Right lung (tissue), 10 donors: ENCODE measurements at places on chromosomes 5 and 9. TPM values are rescaled to one million over a fixed set of nuclear protein-coding genes. Genes with fewer than 3 reads are reported as not detected.

- peak; percentile 52 for DNase-seq
Measured at GRCh38 chr5:64811050-64811640, 42.4 kb downstream of the CWC27 start.

GRCh38 chr5:146770546-146770945, 108.0 kb downstream of the PPP2R2B start:
- DNase-seq: no peak

DNA sequence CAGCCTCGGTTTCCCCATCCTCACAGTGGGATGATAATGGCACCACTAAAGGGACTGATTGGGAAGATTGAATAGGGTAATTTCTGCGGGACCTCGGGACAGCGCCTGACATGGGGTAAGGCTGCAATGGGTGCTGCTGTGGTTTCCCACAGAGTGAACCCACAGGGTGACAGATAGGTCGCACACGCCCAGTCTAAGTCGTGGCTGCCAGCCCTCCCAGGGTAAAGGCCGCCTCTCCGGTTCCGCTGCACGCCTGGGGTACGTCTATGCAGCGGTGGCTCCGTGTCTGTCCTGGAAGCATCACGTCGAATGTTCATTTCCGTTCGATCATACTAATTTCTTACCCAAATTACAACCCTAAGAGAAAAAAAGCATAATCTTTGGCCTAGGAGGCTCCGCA, 631 bp downstream of the CFAP77 start:
- no peak for DNase-seq

IFNA2 gene
- polyA plus RNA-seq: not detected

DNA sequence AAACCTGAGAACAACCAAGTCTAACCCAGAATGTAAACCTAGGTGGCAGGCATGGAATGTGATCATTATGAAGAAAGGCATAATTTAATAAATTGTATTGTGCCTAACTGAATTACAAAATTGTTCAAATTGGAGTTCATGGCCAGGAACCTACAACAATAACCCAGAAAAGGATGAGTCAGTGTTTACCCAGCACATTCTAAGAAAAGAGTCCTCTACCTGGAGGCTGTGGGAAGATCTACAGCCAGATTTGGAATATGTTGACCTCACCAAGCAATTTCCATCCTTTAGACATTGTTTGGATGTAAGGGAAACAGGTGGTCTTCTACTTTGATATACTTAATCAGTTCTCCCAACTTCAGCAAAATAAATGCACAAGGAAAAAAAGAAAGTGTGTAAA, 152.2 kb downstream of the TMEM161B start:
- no peak for DNase-seq

DNA sequence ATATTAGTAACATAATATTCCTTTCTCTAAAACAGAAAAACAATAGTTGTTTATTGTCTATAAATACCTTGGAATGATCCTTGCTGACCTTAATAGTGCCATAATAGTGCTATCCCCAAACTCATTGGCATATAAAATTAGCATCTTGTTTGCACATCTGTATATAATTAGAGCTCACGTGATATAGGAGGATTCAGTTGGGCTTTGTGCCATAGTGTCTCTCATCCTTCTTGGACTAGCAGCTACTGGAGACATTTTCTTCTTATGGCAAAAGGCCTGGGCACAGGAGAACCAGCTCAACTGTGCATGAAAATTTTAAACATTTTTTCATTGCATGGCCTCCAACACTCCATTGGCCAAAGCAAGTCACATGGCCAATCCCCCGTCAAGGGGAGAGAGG, 342.5 kb downstream of the SPATA31D1 start:
- no peak for DNase-seq

GRCh38 chr5:148730270-148730669, 75.9 kb upstream of the HTR4 start:
- DNase-seq: no peak

ACTBL2 gene
- not detected for polyA plus RNA-seq

DNA sequence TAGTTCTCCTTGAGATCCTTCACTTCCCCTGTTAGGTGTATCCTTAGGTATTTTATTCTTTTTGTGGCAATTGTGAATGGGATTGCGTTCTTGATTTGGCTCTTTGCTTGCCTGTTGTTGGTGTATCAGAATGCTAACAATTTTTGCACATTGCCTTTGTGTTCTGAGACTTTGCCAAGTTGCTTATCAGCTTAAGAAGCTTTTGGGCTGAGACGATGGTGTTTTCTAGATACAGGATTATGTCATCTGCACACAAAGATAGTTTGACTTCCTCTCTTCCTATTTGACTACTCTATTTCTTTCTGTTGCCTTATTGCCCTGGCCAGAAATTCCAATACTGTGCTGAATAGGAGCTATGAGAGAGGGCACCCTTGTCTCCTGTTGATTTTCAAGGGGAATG, 609.4 kb upstream of the COX7C start:
- no peak for DNase-seq

- DNase-seq: no peak
Measured at GRCh38 chr5:14895301-14895700, 23.7 kb upstream of the ANKH start.

GPR150 gene
- not detected for polyA plus RNA-seq

OLFM1 gene
- polyA plus RNA-seq: 14.6 TPM

DNA sequence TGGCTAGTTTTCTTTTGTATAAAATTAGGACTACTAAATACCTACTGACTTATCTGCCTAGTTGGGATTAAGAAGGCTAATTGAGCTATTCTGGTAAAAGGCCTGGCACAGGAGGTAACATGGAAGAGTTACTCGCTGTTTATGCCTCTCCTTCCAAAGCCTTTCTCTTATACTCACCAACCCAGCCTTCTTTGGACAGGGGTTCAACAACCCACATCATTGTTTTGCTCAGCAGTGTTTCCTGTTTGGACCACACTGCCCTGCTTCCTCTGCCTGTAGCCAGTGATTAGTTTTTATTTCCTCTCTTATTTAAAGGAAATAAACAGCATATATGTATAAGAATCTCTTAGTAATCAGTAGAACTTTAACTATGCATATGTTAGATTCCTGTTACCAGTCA, 85.1 kb upstream of the TLX3 start:
- DNase-seq: no peak

TRIM41 gene
- polyA plus RNA-seq: 22.2 TPM

DNA sequence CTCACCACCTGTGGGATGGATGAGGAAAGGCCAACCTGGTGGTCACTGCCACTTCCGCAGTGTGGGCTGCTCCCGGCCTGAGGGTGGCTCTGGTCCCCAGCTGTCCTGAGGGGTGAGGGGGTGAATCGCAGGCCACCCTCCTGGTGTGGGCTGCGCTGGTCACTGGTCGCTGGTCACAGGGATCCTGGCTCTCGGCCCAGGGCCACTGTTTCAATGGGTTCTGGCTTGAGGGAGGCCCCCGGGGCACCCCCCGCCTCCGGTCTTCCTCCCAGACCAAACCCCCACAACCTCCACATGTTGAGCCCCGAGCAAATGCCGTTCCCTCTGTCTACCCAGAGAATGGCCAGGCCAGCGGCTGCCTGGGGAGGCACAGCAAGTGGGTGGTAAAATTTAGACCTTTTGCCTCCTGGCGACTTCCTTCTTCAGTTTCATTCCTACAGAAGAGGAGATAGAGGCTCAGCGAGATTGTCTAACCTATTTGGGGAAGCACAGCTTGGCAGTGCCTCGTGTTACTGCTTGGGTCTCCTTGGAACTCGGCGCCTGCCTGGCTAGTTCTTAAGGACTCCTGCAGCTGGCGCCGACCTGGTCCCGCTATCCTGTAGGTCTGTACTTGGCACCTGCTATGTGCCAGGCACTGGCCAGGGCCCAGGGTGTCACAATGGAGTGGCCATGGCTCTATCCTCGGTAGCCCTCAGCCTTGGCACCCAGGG, 48.2 kb downstream of the RXRA start:
- DNase-seq: no peak

PCDHGA12 gene
- 3.4 TPM for polyA plus RNA-seq

LECT2 gene
- polyA plus RNA-seq: 1.2 TPM

- DNase-seq: no peak
Measured at GRCh38 chr5:81750308-81751008, 439 bp downstream of the SSBP2 start.

- DNase-seq: no peak
Measured at GRCh38 chr5:23742701-23743100, 235.3 kb downstream of the PRDM9 start.

DNA sequence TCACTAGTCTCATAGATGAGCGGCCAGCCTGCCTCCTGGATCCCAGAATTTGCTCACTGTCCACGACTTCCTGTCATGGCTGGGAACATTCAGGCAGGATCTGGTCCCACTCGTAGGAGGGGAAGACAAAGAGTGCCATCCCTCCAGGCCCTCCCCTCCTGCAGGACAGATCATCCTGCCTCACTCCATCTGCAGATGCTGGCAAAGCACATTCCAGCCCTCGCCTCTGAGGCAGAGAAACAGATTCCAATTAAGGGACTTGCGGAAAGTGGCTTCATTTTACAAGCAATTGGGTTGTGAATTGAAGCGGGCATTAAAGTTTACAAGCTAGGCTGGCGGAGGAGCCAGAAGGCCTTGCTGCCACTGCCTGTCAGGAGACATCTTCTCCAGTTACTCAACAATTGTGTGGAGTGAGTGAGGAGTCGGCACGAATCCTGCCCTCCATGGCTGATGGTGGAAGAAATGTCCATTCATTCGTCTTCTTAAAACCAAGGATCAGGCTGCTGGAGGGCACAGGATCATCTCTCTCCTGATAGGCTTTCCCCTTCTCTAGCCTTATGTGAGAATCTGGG, 41.8 kb upstream of the KCNMB1 start:
- no peak for DNase-seq

GRCh38 chr5:60223342-60223741, 329.8 kb upstream of the PDE4D start:
- DNase-seq: no peak

ANKRD31 gene
- 0.51 TPM for polyA plus RNA-seq

GRCh38 chr5:80474929-80475328, 13.0 kb upstream of the FAM151B start:
- DNase-seq: peak; percentile 24

- no peak for DNase-seq
Measured at GRCh38 chr5:112534611-112535255, 115.7 kb upstream of the EPB41L4A start.

ELAVL2 gene
- 3.2 TPM for polyA plus RNA-seq

DNA sequence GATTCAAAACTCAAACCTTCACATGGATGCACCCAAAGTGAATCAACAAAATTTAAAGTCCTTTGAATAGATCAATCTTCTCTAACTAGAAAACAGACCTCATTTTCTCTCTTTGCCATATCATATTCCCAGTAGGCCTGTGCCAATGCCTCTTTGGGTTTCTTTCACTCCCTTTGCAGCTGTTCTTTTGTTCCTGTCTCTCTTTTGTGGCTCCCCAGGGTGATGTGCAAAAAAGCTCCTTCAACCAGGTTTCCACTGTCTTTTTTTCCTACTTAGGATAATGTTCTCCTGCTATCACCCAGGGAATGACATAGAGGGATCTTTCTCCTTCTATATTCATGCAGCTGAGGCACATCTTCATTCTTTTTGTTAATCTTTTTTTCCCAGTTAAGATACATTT, 54.6 kb downstream of the MARCHF3 start:
- no peak for DNase-seq

- no peak for DNase-seq
Measured at GRCh38 chr5:172544371-172545095, 90.2 kb upstream of the SH3PXD2B start.

GRCh38 chr5:115657881-115658233, 32.0 kb upstream of the TMED7 start:
- no peak for DNase-seq

DNA sequence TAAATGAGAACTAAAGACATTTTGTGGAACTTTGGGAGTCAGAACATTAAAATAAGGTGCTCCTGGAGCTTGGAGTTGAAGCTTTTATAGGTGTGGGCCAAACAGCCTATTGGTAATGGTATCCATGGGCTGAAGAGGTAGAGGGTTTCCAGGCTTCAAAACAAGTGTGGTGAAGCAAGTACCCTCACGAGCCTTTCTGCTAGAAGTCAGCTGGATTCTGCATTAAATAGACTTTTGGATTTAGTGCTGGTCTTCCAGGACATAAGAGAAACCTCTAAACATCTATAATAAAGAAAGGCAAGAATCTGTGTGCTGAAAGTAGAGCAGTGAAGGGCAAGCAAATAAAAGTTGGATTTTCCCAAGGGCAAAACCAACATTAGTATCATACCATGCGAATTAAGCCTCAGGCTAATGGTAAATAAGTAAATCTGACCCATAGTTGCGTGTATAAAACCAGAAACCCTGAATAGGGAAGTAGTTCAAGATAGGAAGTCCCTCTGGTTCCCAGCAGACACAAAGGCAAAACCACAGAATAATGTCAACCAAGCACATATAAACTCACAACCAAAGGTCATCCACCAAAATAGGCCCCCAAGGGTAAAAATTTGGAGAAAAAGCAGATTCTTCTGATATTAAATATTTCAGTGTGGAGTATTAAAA, 306.3 kb downstream of the TLE4 start:
- DNase-seq: no peak

GRCh38 chr5:52521236-52521635, 266.5 kb upstream of the ITGA1 start:
- no peak for DNase-seq

- peak; percentile 24 for DNase-seq
Measured at GRCh38 chr5:72248410-72248981, 71.5 kb downstream of the MRPS27 start.

DNA sequence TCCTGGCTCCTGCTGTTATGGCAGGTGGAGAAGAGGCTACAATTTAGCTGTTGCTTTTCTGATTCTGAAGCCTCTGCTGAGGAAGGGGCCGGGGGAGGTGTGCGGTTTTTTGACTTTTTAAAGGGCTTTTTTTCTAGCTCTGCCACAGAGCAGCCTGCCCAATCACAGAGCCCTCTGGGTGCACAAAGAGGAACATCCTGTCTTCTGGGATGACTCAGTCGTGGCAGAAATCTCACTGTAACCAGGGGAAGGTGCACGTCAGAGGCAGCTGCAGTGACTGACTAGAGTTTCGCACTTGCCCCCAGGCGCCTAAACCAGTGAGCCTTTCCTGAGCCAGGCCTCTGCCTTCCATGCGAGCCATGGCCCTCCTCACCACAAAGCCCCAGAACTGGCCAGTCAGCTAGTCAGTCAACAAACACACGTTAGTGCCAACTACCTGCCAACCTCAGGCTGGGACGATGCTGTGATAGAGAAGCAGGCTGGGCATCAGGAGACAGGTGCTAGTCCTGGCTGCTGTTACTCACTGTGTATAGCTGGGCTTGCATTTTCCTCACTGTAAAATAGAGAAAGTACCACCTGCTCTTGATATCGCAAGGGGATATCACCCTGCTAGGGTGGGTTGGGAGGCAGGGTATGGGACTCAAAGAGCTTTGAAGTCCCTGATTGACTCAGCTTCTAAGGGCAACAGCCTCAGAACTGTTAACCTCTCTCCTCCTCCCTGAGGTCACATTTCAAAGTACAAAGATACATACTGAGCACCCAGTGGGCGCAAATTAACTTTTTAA, 2.2 kb downstream of the AKNA start:
- DNase-seq: no peak

KCNV2 gene
- polyA plus RNA-seq: 0.10 TPM
